ENCODE measurements at places on chromosomes 3 and 15.

DNA sequence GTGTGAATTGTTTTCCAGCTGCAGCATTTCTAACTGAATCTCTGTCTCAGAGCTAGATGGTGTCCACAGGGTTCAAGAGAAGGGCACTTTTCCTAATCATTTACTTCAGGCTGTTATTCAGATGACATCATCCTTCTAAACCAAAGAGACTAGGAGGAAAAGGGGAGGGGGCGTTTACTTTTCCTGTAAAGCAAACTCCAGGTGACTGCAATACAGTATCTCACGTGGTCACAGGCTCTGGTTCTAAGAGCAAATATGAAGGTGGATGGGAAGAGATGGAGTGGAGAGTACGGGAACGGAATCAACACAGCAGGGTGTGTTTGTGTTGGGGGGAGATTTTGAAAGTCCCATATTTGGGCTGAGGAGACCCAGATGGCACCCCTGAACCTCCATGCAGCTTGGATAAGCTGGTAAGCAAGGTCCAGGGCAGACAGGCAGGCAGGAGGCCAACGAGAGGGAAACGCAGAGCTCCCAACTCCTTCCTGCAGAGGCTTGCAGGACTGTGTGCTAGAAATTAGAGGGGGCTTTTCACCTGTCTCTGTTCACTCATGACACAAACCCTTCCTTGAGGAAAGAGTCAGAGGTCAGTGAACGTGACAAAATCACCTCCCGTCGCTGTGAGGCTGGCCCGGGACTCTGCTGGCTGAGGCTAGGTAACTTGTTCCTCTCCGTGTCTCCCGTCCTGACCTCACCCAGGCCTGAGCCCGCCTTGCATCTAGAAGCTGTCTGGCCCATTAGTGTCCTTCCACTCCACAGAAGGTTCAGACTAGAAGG is 151.2 kb downstream of the OPA1 start:
- no peak for DNase-seq

GRCh38 chr3:119613201-119613600 is 15.5 kb downstream of the PLA1A start:
- no peak for DNase-seq

DNA sequence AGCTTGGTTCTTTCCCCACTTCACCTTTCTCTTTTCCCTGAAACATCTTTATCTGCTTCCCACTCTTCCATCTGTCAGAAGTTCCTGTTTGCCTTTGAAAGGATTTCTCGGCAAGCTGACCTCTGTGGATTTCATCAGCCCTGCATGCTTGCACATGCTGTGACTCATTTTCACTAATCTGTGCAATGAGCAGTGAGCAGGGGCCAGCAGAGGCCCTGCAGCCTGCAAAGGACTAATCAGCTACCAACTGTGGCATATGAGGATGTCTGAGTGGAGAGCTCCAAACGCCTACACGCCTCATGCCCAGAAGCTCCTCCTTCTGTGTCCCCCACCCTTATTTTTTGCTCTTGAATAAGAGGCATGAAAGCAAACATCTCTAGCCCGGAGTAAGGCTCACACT is 333.0 kb upstream of the SEMA6D start:
- DNase-seq: peak; percentile 95

GRCh38 chr3:36058404-36059030 is 321.8 kb upstream of the STAC start:
- DNase-seq: no peak

GRCh38 chr3:129567176-129567705 is 24.3 kb downstream of the H1-8 start:
- no peak for DNase-seq

DNA sequence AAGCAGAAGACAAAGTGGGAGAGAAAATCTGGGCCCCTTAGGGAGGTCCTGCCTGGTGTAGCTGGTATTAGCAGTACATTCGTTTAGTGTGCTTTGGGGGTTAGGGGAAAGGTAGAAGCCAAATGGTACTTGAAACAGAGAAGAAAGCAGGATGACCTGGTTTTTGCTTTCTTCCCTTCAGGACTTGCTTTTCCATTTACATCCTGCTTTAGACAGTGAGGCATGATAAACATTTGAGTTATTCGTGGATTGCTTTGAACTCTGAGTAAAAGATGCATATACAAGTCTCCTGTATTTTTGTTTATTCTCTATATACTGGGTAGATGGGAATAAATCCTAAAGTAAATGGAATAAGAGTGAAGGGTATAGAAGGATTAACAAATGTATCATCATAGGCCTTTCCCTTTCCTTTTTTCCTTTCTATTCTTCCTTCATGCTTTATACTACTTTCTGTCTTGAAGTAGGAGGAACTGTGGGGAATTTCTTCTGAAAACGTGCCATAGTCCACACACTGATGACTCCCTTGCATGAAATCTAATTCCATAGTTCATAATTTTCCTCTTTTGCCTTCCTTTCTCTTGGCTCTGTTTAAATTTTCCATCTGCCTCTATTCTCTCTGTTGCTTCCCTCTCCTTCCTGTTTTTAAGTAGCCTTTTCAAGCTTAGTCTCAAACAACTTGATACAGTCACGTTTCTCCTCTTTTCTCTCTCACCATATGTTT is 139.5 kb upstream of the RBMS3 start:
- no peak for DNase-seq

DNA sequence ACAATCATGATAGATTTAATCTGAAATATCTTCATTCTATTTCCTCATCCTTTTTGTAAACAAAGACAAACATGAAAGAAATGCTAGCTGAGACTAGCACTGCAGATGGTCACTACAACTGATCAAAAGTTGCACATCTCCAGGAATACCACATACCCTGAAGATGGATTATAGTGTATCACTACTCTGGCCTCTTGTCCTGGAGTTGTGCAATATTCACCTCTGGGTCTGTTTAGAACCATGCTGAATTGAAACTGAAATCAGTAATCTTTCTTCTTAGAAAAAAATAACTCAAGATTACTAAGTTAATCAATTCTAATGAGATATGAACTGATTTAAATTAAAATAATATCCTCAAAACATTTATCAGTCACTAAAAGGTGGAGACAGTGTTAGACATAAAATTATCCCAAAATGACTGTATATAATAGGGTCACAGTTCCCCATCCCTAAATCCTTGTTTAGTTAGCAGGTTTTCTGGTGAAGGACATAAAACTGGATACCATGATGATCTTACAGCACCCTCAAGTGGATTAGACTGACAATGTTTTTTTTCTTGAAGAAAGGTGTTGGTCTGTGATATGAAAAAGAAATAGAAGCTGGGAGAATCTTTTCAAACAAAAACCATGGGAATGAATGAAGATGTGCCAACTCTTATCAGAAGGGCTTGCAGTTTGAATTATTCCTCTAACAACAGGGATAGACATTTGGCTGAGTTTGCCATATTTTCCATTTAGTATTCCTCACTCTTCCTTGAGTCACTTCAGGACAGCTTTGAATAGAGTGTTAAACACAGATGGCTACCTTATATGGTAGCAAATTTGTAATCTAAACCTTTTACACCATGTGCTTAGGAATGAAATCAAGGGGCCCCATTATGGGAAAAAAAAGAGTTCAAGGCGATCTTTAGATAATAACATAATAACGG is 7.1 kb upstream of the TTC14 start:
- peak; percentile 43 for DNase-seq

DNA sequence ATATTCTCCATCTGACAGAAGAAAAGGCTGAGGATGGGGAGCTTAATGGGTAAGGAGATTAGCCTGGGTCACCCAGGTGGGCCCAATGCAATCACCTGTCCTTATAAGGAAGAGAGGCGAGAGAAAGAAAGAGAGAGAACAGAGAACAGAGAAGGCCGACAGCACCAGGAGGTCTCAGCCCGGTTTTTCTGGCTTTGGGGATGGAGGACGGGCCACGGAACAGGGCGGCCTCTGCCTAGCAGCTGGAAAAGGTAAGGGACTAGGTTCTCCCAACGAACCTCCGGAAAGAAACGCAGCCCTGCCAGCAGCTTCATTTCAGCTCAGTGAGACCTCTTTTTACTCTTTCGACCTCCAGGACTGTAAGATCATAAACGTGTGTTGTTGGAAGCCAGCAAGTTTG is 196.0 kb upstream of the LYSMD4 start:
- DNase-seq: no peak

- DNase-seq: no peak
These were observed 7.2 kb downstream of the FSD2 start for GRCh38 chr15:82798531-82799166.

GRCh38 chr3:127192576-127193232 is at the start of gene PRR23E:
Gene PRR23E, plus strand, starts transcription at chr3:127193131. Its CDS starts 3,555 bp downstream, at chr3:127196686.
- DNase-seq: no peak

- DNase-seq: no peak
These were observed 18.9 kb upstream of the ONECUT1 start for GRCh38 chr15:52808996-52809395.

DNA sequence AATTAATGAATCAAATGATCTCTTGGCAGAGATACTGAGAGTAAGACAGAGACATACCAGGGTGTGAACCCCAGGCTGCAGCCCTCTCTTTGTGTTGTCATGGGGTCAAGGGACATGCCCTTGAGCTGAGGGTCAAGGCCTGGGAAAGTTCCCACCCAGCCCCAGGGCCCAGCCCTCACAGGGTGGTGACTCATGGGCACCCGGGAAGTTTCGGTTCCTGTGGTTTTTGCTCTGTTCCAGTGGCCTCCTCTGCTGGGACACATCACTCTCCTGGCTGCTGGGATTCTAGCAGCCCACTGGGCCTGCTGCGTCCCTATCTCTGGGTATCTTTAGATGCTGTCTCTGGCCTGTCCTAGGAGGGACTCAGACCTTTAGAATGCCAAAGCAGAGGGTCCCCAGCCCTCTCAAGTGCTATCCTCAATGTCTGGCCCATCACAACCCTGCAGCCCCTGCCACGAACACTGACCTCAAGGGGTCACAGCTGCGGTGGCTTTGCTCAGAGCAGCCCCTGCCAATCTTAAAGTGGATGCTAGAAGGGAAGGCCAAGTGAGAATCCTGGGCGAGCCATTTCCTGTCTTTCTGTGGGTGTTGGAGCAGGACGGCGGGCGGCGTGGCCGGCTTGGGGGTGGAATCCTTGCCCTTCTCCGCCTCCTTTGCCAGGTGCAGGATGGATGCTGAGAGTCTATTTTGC is 148.4 kb upstream of the TLE3 start:
- DNase-seq: no peak

DNA sequence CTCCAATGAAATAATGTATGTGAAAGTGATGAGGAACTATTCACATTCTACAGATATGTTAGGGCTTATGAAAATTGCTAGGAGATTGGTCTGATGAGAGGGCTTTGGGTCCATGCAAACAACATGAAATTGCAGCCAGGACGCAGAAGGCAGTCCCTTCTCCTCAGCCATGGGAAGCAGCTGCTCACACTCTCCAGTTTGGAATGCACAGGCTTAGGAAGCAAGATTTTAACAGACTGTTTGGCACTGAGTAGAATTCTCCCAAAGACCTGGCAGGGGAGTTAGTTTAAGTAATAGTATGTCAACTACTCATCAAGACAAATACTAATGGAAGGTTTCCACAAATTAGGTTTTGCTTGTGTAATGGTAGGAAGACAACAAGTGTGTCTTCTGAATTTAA is 500.7 kb upstream of the ARRDC4 start:
- DNase-seq: no peak

GRCh38 chr3:25588441-25589103 is 76.1 kb downstream of the TOP2B start:
- DNase-seq: no peak

GRCh38 chr3:2856138-2857133 is 253.7 kb downstream of the IL5RA start:
- DNase-seq: no peak

GRCh38 chr3:69542089-69542804 is 156.4 kb upstream of the FRMD4B start:
- no peak for DNase-seq

- no peak for DNase-seq
These were observed 1.8 kb downstream of the TMEM115 start for GRCh38 chr3:50357481-50357880.

DNA sequence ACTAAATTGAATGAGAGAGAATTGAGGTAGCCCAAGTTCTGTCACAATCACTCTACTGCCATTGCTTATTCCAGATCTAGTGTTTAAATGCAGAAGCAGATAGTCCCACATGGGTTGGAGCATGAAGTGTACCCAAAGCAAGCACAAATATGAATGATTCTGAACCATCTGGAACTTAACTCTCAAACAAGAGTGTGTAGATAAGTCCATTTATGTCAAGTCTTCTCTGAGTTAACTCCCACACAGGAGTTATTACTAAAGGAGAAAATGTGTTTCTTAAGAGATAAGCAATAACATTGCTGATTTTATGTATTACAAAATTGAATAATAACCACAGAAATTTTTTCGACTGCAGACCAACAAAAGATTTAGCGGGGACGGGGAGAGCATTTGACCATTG is 33.6 kb downstream of the PAQR9 start:
- no peak for DNase-seq

- no peak for DNase-seq
These were observed 52.8 kb downstream of the LSM3 start for GRCh38 chr3:14231145-14231990.

DNA sequence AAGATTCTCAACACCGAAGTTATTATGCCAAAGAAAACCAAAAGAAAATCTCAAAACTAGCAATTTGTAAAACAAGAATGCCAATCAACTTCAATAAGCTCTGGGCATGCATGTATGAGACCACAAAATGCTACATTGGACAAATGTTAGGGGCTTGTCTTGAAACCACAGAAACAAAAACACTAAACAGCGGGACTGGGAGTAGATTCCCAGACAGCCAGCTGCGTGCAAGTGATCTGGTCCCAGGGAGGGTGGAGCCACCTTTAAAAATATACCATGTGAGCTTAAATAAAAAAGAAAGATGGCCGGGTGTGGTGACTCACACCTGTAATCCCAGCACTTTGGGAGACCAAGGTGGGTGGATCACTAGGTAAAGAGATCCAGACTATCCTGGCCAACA is 163.6 kb upstream of the PRICKLE2 start:
- no peak for DNase-seq

DNA sequence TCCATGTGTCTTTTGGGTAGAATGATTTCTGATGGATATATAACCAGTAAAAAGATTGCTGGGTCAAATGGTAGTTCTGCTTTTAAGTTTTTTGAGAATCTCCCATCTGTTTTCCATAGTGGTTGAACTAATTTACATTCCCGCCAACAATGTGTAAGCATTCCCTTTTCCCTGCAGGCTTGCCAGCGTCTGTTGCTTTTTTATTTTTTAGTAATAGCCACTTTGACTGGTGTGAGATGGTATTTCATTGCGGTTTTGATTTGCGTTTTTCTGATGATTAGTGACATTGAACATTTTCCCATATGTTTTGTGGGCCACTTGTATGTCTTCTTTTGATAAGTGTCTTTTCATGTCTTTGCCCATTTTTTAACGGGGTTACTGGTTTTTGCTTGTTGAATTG is 36.3 kb upstream of the MB21D2 start:
- no peak for DNase-seq

DNA sequence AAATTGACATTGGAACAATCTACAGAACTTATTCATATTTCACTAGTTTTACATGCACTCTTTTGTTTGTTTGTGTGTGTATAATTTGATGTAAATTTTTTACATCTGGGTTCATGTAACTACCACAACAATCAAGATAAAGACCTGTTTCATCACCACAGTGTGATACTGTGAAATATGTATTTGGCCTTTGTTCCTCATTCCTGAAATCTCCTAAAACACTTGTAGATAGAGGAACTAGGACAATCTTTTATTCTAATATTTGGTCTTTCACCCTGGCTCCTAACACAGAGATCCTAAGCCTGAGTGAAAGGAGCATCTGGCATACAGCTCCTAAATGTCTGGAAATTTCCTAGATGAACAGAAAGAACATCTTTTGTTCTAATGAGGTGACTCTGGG is 155.0 kb upstream of the GPR149 start:
- DNase-seq: no peak

All from fibroblast of the conjunctiva (primary cell).